ENCODE measurements at places on chromosomes 5 and 9.
A peak's percentile ranks its signal among the peaks of the same experiment; 100 is the strongest.

GRCh38 chr9:134396258-134396742 is 70.0 kb downstream of the RXRA start:
- DNase-seq = peak; percentile 83

DNA sequence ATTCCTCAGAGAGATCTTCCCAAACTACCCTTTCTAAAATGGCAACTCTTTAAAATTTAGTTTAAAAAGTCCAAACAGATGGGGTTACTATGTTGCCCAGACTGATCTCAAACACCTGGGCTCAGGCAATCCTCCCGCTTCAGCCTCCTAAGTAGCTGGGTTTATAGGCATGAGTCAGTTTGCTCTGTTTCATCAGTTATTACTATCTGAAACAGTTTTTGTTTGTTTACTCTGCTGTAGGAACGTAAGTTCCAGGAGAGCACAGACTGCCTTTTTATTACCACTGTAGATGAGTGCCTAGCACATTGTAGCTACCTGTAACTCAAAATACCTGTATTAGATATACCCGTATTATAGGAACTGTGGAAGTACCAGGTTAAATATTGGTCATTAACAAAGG is 89.4 kb downstream of the UHRF2 start:
- no peak for DNase-seq

DNA sequence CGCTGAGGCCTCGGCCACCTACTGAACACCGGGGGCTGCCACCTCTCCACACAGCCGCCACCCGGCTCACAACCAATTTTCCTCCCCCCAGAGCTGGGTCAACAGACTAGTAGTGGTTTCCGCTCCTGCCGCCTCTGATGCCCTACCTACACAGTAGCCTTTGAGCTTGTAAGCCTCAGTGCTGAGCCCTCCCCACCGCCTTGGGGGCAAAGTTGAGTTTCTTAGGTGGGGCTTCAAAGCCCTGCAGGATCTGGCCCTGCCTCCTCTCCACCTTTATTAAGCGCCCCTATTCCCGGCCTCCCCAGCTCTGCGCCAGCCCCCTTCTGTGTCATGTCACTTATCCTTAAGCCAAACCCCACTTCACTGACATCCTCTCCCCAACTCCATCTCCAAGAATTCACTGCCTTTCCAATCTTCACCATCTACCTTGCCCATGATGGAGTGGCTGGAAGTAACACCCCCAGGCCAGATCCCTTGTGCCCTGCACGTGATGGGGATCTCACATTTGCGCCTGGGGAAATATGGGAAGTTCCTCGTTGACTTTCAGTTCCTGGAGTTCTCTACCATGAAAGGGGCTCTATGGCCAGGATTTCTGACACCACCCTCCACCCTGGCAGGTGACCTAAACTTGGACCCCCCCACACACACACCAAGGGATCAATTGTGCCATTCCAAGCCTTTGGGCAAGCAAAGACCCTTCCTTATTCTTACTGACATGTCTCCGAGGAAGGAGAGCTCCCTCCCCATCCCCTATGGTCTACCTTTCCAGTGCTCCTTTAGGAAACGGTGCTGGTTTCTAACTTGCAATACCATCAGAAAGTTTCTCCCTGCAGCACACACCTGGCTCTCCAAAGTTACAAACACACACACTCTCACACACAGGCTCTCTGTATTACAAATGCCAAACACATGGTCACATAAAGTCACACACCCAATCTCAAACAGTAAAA is 2.7 kb upstream of the CNTFR start:
- no peak for DNase-seq

DNA sequence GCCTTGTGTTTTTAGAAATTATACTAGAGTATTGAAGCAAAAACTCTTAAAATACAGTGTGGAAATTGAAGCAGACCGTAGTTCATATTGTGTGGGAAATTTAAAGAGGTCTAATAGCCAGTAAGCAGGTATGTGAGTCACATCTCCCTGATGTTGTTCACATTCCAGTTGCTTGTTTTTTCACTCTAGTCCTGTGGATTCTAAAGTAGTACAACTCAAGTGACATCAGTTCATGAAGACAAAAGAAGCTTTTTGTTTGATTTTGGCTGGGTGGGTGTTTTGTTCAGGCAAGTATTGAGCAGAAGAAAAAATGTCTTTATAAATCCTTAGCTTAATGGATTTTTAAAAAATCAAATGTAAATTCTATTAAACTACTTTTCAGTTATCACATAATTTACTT is 216.2 kb downstream of the MAN2A1 start:
- no peak for DNase-seq

GRCh38 chr5:117860550-117860949 is 1127.8 kb downstream of the DTWD2 start:
- no peak for DNase-seq

GRCh38 chr5:135814316-135814715 is 20.1 kb upstream of the SLC25A48 start:
- DNase-seq = no peak

GRCh38 chr5:146592352-146592751 is 76.4 kb upstream of the GPR151 start:
- no peak for DNase-seq

- no peak for DNase-seq
These were observed 411.8 kb downstream of the CDH10 start for GRCh38 chr5:24232929-24233498.

GRCh38 chr5:146890066-146890465 is 11.5 kb upstream of the PPP2R2B start:
- DNase-seq = no peak

Data from activated effector memory CD4-positive, alpha-beta T cell treated with anti-CD3 and anti-CD28 coated beads, Interleukin-2, amount 50 U/mL, for 16 hours (primary cell).